ENCODE measurements at places on chromosomes 6 and 20.

- DNase-seq: no peak
Observed at GRCh38 chr20:60485012-60485760, 527.0 kb downstream of the CDH26 start.

GRCh38 chr6:159914565-159914923 is 23.8 kb downstream of the MAS1 start:
- no peak for DNase-seq

DNA sequence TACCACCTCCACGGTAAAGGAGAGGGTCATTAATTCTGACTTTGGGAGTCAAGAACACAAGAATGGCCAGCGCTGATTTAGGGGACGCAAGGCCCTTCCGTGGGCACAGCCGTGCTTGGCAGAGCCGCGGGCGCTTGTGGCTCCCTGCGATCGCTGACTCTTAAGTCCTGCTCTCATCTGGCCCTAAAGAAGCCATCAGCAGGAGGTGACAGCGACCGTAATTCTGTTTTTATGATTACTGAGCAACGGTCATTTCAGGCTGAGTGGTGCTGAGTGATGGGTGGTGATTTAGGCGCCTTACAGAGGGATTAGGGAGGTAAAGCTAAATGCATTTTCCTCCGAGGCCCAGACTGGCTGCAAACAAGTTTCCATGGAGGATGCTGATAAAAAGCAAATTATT is 364.6 kb upstream of the SULF2 start:
- DNase-seq: no peak

GRCh38 chr6:160337301-160337700 is 10.9 kb upstream of the SLC22A3 start:
- no peak for DNase-seq

DNA sequence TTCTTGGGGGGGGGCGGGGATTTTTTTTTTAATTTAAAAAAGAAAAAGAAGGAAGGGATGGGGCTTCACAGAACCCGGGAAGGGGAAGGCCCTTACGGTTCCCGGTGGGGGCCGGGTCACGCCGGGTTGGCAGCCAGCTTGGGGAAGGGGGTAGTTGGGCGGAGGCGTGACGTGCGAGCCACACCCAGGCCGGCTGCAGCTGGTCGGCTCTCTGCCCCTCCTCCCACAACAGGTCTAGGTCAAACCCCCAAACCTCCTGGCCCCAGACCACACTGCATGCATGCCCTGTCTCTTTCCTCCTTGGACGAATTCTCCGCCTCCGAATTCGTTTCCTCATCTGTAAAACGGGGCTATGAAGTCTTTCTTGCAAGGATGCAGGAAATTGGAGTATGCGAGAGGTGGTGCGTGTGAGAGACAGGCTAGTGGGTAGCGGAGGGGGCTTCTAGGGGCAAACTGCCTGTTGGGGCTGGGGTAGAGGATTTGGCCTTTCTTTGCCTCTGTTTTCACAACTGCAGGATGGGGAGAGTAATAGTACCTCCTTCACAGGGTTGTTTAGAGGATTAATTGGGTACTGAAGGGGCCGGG is 828 bp downstream of the HCK start:
- no peak for DNase-seq

- no peak for DNase-seq
Observed at GRCh38 chr20:32697608-32698007, 23.9 kb upstream of the C20orf203 start.

- no peak for DNase-seq
Observed at GRCh38 chr6:119961450-119961849, 611.9 kb upstream of the MAN1A1 start.

GRCh38 chr6:2264932-2265331 is 19.5 kb upstream of the GMDS start:
- no peak for DNase-seq

- DNase-seq: no peak
Observed at GRCh38 chr6:20861481-20861880, 327.2 kb downstream of the CDKAL1 start.

DNA sequence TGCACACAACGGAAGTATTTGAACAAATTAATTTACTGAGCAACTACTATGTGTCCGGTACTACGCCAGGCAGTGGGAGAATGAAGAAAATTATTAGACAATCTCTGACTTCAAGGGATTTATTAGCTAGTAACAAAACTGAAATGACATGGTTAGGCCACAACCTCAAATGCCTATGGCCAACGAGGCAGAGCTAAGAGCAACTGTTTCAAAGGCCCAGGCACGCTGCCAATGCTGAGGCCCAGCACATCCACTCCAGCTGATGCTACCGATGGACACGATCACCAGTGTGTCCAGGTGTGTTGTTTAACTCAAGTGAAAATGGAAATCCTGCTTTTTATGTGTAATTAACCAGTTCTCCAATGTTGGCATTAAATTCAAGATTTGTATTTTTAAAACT is 420.9 kb downstream of the PRKN start:
- no peak for DNase-seq

- no peak for DNase-seq
Observed at GRCh38 chr6:45829873-45830272, 185.8 kb downstream of the CLIC5 start.

DNA sequence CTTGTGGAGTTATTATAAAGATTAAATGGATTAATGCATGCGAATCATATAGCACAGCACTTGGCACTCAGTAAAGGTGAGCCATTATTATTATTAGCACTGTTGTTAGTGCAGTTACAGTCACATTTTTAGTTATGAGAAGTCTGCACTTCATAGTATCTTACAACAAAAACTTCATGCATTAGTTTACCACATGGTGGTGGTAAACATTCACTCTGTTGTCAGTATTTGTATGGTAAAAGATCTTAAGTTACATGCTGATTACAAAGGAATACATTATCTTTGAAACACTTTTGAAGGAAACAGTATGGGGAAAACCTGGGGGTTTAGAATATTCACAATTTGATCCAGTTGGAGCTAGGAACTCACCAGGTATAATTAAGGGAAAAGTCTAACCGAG is 20.8 kb downstream of the TMEM14A start:
- no peak for DNase-seq

GRCh38 chr6:118318648-118319047 is 229.4 kb upstream of the PLN start:
- DNase-seq: no peak

DNA sequence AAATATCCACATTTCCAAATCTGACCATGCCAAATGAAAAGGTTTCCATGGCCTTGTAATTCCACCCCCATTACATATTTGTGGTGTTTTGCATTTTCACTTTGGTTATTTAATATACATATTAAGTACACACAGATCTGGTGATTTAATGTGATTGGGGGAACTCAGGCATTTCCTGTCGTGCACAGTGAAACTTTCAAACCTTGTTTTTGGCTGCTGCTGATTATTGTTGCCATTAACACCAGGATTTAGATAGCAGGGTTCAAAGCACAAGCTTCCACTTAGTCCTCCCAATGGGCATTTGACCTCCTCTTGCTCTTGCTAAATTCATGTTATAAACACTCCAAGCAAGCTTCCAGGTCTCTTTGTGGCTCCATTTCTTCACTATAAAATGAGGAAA is 166.5 kb downstream of the SOBP start:
- no peak for DNase-seq

DNA sequence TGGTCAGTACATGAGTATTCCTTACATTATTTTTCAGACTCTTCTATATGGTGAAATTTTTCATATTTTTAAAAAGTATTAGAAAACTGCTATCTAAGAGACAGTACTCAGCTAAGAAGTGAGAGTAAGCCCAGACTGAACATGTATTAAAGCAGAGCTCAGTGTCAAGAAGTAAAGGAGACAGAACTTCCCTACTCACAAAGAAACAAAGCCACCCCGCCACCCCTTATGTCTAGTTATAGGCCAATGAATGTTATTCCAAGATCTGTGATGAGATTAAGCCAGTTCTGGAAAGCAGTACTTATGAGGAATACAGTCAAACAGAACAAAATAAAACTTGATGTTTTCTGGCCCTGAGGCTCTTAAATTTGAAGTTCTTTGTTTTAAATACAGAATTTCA is 114.5 kb downstream of the RNGTT start:
- no peak for DNase-seq

- no peak for DNase-seq
Observed at GRCh38 chr6:114167583-114168576, 174.9 kb downstream of the HS3ST5 start.

- no peak for DNase-seq
Observed at GRCh38 chr6:88952065-88952704, 11.2 kb downstream of the RNGTT start.

- no peak for DNase-seq
Observed at GRCh38 chr6:98672681-98673475, 161.5 kb upstream of the POU3F2 start.

DNA sequence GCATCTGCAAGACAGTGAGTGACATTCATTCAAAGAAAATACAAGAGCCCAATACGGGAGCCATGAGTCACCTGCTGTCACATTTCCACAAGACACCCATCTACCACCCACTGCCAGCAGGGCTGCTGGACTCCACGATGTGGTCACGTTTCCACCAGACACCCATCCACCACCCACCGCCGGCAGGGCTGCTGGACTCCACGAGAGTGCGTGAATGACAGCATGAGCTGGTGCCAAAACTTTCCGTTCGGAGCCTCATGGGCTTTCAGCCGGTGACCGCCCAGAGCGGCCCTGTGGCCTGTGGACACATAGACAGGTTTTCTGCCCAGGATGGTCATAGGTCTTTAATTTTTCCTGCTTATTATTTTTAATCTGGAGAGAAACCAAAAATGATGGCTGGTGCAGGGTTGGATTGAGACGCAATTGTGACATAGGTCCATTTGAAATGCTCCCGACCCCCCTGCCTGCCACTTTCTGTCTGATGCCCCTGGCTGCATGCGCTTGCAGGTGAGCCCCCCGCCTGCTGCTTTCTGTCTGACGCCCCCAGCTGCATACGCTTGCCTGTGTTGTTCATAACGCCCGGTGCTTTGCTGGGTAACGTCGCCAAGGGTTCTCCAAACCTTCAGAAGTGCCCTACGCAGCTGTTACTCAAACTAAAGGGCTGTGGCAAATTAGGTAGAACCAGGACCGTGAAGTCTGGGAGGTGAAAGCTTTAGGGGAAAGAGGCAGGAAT is 59.1 kb upstream of the SMOC2 start:
- no peak for DNase-seq

- DNase-seq: no peak
Observed at GRCh38 chr20:11569163-11569562, 348.5 kb upstream of the BTBD3 start.

DNA sequence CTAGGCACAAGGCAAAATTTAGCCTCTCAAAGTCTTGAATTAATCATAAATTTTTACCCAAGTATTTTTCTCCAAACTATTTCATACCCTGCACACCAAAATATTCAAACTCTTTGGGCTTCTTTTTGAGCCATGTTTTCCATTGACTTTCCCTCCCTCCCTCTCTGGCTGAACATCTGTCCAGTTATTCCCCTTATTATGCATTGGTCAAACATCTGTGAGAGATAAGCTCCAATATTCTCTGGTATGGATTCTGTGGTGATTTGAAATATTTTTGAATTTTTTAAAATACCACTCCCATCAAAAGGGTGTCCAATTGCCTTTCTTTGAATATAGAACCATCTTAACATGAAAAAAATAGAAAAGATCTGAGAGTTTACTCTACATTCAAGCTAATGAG is 244.2 kb downstream of the RFPL4B start:
- no peak for DNase-seq

DNA sequence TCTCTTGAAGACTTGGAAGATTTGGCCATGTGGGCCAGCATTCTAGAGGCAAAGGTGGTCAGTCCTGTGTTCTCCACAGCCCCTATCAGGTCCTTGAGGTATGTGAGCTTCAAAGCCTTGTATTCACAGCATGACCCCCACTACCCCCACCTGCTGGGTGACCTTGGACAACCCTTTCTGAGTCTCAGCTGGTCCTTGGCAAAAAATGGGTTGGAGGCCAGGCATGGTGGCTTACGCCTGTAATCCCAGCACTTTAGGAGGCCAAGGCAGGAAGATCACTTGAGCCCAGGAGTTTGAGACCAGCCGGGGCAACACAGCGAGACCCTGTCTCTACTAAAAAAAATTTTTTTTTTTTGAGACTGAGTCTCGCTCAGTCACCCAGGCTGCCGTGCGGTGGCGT is 42.6 kb downstream of the UBE2V1 start:
- no peak for DNase-seq

DNA sequence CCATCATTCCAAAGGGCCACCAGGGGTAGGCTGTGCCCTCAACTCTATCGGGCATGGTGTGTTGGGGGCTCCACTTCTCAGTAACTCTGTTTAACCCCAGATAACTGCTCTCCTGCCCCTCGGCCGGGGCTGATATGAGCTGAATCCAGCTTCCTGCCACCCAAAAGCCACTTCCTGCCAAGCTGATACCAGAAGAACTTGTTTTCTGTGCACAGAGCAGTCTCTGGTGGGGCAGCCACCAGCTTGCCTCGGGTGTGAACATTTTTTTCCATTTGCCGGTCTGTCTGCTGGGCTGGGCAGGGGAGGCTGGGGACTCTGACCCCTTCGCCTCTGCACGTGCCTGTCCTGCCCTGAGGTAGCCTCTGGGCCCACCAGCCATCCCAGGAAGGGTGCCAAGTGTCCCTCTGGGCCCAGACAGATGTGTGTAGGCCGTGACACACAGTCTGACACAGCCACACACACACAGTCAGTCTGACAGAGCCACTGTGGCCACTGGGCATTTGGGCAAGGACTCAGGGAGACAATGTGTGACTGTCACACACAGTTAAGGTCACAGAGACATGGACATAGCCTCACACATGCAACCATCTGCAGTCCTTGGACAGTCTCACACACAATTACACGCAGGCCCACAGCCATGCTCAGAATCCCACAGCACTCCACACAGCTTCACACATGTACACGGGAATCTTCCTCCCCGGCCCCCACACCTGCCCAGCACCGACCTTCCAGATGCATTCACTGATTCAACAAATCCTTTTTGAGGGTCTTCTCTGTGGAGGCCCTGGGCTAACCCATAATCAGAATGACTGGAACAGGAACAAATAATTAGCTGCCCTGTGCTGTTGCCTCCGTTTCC is 45.1 kb downstream of the NOL4L start:
- peak; percentile 32 for DNase-seq

DNA sequence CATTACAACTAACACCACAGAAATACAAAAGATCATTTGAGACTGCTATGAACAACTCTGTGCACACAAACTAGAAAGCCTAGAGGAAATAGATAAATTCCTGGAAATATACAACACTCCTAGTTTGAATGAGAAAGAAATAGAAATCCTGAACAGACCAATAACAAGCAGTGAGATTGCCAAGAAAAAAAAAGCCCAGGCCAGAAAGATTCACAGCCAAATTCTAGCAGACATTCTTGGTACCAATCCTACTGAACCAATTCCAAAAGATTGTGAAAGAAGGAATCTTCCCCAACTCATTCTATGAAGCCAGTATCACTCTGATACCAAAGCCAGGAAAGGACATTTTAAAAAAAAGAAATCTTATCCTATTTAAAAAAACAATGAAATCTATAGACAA is 7.0 kb upstream of the CDK19 start:
- no peak for DNase-seq

DNA sequence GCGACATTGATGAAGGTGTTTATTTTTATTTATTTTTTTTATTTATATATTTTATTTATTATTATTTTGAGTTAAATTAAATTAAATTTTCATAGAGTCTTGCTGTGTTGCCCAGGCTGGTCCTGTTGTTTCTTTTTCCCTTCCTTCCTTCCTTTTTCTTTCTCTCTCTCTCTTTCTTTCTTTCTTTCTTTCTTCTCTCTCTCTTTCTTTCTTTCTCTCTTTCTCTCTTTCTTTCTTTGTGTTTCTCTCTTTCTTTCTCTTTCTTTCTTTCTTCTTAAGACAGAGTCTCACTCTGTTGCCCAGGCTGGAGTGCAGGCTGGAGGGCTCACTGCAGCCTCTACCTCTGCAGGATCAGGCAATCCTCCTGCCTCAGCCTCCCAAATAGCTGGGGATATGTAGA is 84.7 kb upstream of the AKAP12 start:
- DNase-seq: no peak

GRCh38 chr20:60976913-60977312 is 275.1 kb upstream of the CDH4 start:
- DNase-seq: no peak
